ENCODE measurements at places on chromosomes 7 and 10. TPM values are rescaled to one million over a fixed set of nuclear protein-coding genes. Genes with fewer than 3 reads are reported as not detected.

WBP1L gene
- 59.8 TPM for total RNA-seq

ZNF239 gene
- total RNA-seq = 1.8 TPM

STEAP1B gene
- total RNA-seq = 1.8 TPM

NKX2-3 gene
- total RNA-seq = not detected

EBLN1 gene
- total RNA-seq = not detected

Measured in cardiac atrium fibroblast (primary cell).